ENCODE measurements at places on chromosomes 5 and 9. TPM values are rescaled to one million over a fixed set of nuclear protein-coding genes. Genes with fewer than 3 reads are reported as not detected.

Gene MAMDC4
- 12.2 TPM for total RNA-seq

Gene PCSK1
- total RNA-seq, result not detected

DNA sequence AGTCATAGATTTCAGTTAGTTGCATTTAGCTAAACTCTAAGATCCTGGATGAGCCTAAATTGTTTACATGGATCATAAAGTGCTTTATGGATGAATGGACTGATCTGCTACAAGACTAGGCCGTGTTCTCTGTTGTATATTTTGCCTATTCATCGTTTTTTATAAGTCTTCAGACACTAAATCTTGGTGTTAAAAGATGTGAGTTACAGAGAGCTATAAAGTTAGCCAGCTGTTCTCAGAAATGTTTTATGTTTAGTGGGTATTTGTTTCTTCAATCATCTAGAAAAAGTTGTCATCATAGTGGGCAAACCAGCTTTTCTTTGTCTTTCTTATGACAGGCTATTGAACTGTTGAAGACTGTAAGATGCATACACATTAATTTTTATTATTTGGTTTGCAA, 585.8 kb upstream of the SEMA6A start:
- no peaks in the 10 kb centered on the region for H3K27me3 ChIP-seq
- DNase-seq, result no peak
- H3K36me3 ChIP-seq, result no peaks in the 10 kb centered on the region
- H3K4me3 ChIP-seq, result no peak overlapping the region
- H3K4me1 ChIP-seq, result no peaks in the 10 kb centered on the region
- no peak overlapping the region for H3K27ac ChIP-seq

Gene KIF24
- total RNA-seq, result 6.0 TPM

GRCh38 chr5:57780306-57780960, 297.8 kb upstream of the ACTBL2 start:
- H3K4me3 ChIP-seq, result no peak overlapping the region
- no peaks in the 10 kb centered on the region for H3K4me1 ChIP-seq
- DNase-seq, result no peak
- H3K27me3 ChIP-seq, result no peaks in the 10 kb centered on the region
- H3K27ac ChIP-seq, result no peak overlapping the region
- no peaks in the 10 kb centered on the region for H3K36me3 ChIP-seq

All from CD8-positive, alpha-beta memory T cell (primary cell).